Pulmonary artery endothelial cell (primary cell): ENCODE measurements at places on chromosomes 1 and 21.

- no peak for DNase-seq
Measured at GRCh38 chr1:199875856-199876255, 151.7 kb upstream of the NR5A2 start.

DNA sequence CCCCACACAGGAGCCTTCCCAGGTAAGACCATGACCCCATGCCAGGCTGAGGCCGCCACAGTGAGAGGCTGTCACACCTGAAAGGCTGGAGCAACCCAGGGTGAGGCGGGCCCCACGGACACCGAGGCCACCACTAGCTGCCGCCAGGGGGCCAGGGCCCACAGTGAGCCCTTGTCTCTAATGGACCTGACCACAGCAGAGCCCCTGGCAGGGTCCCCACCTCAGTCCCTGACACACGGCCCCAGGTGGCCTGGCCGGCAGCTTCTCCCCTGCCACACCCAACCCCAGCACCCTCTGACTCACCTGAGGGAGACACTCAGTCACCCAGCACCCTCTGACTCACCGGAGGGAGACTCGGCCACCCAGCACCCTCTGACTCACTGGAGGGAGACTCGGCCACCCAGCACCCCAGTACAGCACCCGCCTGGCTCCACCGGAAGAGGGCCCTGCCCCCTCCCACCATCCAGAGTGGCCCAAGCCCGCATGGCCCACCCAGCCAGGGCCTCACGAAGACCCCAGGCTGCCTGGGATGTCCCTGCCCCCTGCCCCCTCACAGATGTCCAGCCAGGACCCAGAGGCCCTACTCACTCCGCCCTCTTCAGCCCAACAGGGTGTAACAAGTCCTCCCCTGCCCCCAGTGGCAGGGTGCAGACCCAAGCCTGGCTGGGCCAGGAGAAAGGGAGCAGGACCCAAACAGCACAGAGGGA is 4.4 kb downstream of the DVL1 start:
- no peak for DNase-seq

DNA sequence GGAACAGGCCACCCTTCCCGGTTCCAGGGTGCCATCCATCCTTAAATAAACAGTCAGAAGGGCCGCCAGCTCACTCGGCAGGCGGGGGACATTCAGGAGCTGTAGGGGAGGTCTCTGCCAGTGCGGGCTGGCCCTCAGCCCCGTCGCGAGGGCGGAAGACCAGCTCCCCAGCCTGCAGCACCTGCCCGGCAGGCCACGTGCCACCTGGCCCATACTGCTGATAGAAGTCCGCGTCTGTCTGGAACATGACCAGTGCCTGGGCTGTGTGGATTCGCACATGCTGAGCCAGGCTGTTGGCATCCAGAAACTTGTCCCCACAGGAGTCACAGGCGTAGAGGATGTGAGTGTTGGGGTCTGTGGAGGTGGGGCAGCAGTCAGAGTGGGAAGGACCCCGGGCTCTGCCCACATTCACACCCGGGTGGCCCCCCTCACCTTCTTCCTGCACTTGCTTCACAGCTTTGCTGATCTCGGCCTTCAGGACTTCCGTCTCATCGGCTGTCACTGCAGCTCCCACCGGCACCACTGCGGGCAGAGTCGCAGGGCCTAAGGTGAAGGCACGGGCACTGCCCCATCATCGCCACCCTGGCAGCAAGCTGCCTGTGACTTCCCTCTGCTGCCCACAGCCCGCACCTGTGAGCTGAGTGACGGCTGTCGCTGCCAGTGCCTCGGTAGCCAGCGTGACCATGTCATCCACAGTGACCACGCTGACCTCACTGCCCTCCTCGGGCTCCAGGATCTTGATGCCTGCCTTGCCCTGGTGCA is 33.8 kb downstream of the ZBTB17 start:
- DNase-seq, result no peak

DNA sequence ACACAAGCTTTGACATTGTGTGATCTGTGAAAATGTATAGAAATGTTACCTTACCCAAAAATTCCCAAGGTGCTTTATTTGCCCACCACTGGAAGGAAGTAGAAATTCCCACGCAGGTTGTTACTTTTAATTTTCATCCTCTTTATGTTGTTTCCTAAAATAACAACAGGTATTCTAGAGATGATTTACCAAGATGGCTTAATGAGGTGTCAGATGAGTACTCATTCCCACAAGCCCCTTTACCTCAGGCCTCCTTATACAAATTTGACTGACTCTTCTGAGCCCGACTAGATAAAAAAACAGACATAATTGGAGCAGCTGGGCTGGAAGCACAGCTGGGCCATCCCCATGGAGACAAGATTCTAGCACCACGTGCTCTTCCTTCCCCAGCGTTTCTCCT is 114.6 kb downstream of the LIPI start:
- DNase-seq, result no peak

DNA sequence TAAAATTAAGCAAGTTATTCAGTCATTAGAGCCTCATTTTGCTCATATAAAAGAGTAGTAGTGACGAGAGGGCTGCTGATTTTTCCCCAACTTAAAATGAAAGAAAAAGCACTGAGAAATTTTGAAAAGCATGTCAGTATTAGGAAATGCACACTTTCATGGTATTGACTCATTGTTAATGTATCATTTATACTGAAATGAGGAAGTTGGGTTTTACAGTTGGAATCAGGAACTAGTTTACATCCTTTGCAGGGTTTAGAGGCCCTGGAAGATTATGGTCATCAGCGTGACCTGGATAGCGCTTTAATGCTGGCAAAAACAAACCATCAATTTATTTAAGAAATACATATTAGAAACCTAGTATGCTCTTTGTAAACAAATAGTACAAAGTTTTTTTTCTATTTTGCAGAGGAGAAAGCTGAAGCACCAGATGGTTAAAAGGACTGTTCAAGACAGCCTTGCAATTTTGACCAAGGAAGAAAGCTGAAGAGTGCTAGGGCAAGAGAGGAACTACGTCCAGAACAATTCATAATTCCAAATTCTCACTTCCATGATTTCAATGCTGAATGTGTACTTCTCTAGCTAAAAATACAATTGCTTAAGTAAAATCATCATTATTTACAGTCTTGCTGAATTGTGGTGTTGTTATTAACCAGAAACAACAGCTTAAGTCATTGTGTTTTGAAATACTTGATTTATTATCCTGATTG is 94.8 kb upstream of the SGIP1 start:
- no peak for DNase-seq

DNA sequence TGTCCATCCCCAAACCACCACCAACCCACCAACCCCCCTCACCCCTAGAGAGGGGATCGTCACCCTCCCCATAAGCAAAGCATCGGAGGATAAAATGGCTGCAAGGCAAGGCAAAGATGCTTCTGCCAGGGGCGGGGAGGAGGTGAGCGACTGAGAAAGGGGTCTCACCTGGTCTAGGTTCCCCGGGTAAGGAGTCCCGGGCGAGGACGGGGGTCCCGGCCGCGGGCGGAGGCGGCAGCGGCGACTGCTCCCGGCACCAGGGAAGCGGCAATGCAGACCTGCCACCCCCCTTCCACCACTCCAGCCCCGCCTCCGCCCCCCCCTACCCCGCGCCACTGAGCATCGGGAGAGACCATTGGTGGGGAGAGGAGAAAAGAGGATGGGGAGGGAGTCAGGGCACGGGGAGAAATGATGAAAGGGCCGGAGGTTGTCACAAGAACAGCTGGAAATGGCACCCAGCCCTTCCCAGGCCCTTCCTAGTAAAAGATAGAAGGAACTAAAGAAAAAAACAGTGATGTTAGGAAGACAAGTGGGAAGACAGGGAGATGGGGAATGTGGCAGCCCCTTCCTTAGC is at the start of gene SV2A:
TSS of gene SV2A (minus strand) at position 274 of the 574 bp plus-strand sequence. CDS start 4,004 bp downstream, outside the sequence.
- DNase-seq, result no peak

- DNase-seq, result no peak
Measured at GRCh38 chr1:163588796-163589195, 267.0 kb downstream of the NUF2 start.

DNA sequence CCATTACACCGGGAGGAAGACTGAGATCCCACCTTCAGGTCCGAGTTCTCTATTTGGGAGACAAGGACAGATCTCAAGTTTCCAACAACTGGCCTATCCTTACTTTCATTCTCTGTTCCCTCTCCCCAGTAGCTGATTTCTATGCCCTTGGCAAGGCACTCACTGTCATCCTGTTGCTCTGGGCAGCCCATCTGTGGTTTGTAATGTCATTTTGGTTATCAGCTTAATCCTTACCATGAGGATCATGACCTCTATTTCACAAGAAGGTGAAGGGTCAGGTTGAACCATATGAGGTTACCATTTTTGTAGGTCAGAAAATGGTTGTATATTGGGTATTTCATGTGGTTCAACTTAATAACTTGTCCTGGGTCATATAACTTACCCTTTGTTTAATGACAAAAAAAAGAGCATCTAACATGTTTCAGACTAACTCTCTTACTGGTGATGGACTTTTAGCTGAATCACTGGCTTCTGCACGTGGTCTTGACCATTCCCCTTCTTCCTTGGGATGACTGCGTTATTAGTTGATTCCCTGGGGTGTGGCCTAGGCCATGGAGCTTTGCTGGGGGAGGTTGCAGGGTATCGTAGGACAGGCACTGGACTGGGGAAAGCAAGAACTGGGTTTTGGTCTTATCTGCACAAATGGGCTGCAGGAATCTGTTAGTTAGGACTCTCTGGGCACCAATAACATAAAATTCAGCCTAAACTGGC is 120.2 kb downstream of the ACTL8 start:
- no peak for DNase-seq

DNA sequence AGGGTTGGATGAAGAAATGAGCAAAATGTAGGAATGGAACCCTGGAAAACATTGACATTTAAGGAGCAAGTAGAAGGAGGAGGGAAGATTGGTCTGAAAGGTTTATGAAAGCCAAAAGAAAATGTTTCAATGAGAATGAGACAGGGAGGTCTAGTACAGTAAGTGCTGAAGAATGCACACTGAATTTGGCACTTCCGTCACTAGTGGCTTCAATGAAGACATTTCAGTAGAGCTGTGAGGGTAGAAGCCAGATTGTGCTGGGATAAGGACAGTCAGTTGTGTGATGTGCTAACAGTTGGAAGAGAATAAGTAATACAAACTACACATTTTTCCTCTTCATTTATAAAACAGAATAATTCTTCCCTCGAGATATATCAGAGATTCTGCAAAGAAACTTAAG is 17.1 kb downstream of the THEM4 start:
- no peak for DNase-seq

- no peak for DNase-seq
Measured at GRCh38 chr1:112396653-112397471, 848 bp downstream of the CTTNBP2NL start.

GRCh38 chr1:244918421-244919319 is 54.3 kb upstream of the HNRNPU start:
- DNase-seq, result no peak

GRCh38 chr1:17434601-17435000 is 4.9 kb downstream of the RCC2 start:
- DNase-seq, result no peak

DNA sequence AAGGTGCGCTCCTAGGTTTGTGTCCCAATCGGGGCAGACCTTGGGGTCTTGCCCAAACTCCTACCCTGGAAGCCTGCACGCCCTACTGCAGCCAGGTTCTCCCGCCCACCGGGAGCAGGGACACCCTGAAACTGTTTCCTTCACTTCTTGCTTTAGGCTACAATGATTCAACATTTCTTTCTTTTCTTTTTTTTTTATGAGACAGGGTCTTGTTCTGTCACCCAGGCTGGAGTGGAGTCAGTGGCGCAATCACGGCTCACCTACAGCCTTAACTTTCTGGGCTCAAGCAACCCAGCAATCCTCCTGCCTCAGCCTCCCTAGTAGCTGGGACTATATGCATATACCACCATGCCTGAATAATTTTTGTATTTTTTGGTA is 75.8 kb downstream of the ITPKB start:
- no peak for DNase-seq

- DNase-seq, result no peak
Measured at GRCh38 chr1:179744401-179745130, 1.5 kb downstream of the FAM163A start.

DNA sequence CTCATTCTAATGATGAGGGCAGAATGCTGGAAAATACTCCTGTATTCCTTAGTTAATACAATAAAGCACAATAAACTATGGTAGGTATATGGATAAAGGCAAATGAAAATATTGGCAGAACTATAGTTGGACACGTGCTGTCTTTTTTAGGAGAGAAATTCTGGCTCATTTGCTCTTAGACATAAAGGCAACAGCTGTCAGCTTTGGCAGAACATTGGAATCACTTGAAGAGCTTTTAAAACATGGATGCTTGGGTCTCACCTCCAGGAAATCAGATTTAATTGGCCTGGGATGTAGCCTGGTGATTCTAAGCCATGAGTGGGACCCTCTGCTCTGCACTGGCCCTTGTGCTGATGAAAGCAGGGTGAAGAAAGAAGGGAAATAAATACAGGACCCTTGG is 9.9 kb downstream of the CRP start:
- no peak for DNase-seq

GRCh38 chr1:80594013-80594412 is 1206.7 kb upstream of the ADGRL2 start:
- no peak for DNase-seq

DNA sequence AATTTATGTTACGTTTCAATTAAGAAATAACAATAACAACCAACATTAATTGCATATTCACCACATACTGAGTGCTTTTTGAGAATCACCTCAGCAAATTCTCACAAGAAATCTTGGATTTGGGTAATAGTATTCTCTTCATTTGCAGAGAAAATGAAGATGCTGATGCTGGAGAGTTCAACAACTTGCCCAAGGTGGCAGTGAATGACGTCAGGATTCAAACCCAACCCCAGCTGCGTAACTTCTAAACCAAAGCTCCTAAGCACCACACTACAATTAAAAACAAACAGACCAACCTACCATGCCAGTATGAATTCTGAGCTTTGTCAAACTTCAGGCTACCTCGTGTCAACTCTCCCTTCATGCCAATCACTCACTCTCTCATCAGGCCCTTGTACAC is 46.7 kb upstream of the GJB5 start:
- DNase-seq, result no peak
